ENCODE measurements at places on chromosomes 1 and 21.

GRCh38 chr1:116472431-116472961 lies 98.3 kb downstream of the CD58 start:
- no peak for DNase-seq

- DNase-seq: no peak
Measured at GRCh38 chr21:35226968-35227744, 178.1 kb upstream of the RUNX1 start.

- no peak for DNase-seq
Measured at GRCh38 chr1:159141584-159142390, 29.6 kb upstream of the CADM3 start.

GRCh38 chr1:238581332-238581731 lies 690.6 kb upstream of the ZP4 start:
- DNase-seq: no peak

DNA sequence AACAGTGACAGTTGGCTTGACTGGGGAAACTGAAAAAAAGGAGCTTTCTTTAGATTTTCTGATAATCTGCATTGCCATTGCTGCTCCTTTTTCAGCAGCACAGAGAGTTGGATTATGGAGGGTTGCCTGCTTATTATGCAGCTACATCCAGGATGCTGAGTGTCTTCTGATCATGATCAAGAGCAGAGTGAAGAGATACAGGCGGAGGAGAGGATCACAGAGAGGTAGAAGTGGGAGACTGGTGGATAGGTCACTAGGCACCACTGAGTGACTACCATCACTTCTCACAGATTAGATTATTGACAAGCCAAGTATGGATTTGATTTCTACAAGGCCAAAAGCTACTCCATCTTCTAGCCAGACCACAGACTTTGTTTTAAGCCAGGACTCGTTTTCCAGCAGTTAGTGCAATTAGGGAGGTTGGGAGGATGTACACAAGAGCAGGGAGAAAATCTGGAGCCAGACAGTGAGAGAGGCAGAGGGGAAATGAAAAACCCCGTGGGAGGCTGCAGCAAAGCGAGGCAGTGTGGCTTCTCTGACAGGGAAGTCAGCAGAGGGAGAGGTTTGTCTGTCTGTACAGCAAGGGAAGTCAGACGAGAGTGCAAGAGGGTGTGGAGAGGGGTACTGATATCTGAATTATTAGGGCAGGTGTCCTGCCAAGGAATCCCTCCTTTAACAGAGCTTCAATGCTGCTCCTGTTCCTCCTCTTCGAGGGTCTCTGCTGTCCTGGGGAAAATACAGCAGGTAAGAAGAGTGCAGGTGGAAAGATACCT lies at the start of gene CD1E:
CD1E (plus strand) TSS at position 592 of the 773 bp plus-strand sequence; CDS start at position 687, 95 bp downstream.
- no peak for DNase-seq

- DNase-seq: no peak
Measured at GRCh38 chr1:8813016-8813763, 4.2 kb downstream of the RERE start.

DNA sequence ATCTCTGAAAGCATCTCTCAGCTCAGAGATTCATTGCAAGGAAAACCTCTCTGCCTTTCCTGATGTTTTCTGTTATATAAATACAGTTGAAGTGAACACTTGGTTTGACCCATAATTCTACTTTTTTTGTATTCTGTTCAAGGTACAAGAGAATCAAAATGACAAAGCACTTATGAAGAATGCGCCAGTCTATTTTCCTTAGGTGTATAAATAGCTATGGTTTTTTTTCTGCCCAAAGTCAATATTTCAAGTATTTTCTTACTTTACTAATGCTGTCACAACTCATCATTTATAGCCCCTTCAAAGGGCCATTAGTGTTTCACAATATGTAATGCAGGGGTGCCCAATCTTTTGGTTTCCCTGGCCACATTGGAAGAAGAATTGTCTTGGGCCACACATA lies 142.5 kb upstream of the C1orf105 start:
- no peak for DNase-seq

Measured in cardiac septum (tissue), 1 donor.